Glomerular endothelial cell (primary cell): ENCODE measurements at places on chromosomes 11 and 22.

- DNase-seq = no peak
These were observed 84.8 kb downstream of the SLC1A2 start for GRCh38 chr11:35334385-35335090.

DNA sequence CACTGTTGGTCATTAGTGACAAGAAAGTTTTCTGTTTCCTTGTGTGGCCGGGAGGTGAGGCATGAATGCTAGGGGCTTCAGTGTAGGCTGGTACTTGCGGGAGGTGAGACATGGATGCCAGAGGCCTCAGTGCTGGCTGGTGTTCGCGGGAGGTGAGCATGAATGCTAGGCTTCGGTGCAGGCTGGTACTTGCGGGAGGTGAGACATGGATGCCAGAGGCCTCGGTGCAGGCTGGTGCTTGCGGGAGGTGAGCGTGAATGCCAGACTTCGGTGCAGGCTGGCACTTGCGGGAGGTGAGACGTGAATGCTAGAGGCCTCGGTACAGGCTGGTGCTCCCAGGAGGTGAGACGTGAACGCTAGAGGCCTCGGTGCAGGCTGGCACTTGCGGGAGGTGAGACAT, 48.4 kb downstream of the ANO1 start:
- no peak for DNase-seq

- DNase-seq = no peak
These were observed 5.4 kb upstream of the OR52L1 start for GRCh38 chr11:5992150-5992549.

GRCh38 chr11:76734456-76735420, 48.4 kb upstream of the TSKU start:
- DNase-seq = no peak

GRCh38 chr22:49628391-49629260, 199.0 kb downstream of the BRD1 start:
- no peak for DNase-seq
